ENCODE measurements at places on chromosomes 6 and 20.

DNA sequence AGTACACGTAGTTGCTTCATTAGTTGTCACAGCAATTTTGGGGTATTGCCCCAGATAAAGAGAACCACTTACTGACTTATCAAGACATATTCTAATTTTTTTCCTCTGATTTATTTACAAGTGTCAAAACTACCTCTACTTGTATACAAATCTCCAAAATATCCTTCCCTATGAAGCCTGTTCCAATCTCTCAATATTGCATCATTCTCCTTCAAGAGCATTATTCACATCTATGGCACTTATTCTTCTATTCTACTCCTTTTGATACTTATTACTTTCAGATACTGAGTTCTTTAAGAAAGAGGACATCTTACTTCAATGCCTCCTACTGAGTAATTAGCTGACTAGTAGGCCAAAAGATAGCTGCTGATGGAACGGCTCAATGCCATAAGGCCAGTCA is 105.2 kb downstream of the SMLR1 start:
- no peaks in the 10 kb centered on the region for H3K27me3 ChIP-seq
- peaks cover 26% of the 10 kb centered on the region for H3K4me1 ChIP-seq
- H3K4me3 ChIP-seq = no peak overlapping the region
- no peak for DNase-seq
- no peaks in the 10 kb centered on the region for H3K36me3 ChIP-seq

DNA sequence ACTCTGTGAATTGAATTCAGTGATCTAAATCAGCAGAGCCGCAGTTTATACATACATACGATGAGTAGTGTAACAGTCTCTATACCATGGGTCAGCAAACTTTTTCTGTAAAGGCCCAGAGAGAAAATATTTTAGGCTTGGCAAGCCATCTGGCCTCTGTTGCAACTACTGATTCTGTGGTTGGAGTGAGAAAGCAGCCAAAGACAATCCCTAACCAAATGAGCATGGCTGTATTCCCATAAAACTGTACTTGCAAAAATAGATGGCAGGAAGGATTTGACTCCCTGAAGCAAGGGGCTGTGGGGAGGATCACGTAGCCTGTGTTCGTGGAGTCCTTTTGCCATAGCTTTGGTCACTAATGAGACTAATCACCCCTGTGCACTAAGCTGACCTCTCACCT is 17.9 kb upstream of the MOCS1 start:
- no peaks in the 10 kb centered on the region for H3K27me3 ChIP-seq
- DNase-seq = no peak
- H3K4me3 ChIP-seq = no peak overlapping the region
- no peak overlapping the region for H3K27ac ChIP-seq

GRCh38 chr20:52348434-52348833 is 156.9 kb upstream of the ZFP64 start:
- no peak overlapping the region for H3K4me3 ChIP-seq
- no peaks in the 10 kb centered on the region for H3K27me3 ChIP-seq
- DNase-seq = no peak

GRCh38 chr6:26031151-26031594 is 56.1 kb upstream of the HFE start:
- H3K36me3 ChIP-seq = no peaks in the 10 kb centered on the region
- H3K4me3 ChIP-seq = no peak overlapping the region
- no peaks in the 10 kb centered on the region for H3K27me3 ChIP-seq
- peak overlapping the region; percentile 90 for H3K27ac ChIP-seq

- H3K36me3 ChIP-seq = no peaks in the 10 kb centered on the region
- DNase-seq = no peak
- H3K27me3 ChIP-seq = no peaks in the 10 kb centered on the region
- peaks cover 9% of the 10 kb centered on the region for H3K4me1 ChIP-seq
- H3K4me3 ChIP-seq = no peak overlapping the region
Observed at GRCh38 chr6:4814212-4814611, 38.0 kb downstream of the CDYL start.

DNA sequence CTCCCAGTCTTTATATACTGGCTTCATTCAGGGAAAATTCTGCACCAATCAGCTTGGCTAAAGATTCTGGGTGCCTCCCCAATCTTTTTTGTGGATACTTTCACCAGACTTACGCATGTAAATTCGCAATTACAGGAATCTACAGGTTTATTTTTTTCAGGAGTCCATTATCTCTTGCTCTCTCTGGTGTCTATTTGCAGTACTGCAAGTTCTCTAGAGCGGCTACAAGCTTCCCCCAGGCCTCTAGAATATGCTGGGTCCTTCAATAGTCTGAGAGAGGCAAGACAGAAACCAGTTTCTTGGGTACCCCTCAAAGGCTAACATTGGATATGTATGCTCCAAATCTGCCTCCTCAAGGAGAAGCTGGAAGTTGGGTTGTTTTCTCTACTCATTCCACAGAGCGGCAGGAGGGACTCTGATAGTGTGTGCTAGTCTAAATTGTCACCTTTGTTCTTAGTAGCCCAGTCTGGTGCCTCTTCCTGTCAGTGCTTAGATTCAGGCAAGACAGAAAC is 58.5 kb downstream of the SUN5 start:
- no peak overlapping the region for H3K4me3 ChIP-seq
- H3K4me1 ChIP-seq = no peaks in the 10 kb centered on the region
- H3K27ac ChIP-seq = no peak overlapping the region
- no peak for DNase-seq

- no peaks in the 10 kb centered on the region for H3K4me1 ChIP-seq
- DNase-seq = no peak
- H3K4me3 ChIP-seq = no peak overlapping the region
- no peaks in the 10 kb centered on the region for H3K27me3 ChIP-seq
- H3K27ac ChIP-seq = no peak overlapping the region
Observed at GRCh38 chr6:80029470-80029869, 25.0 kb downstream of the TTK start.

DNA sequence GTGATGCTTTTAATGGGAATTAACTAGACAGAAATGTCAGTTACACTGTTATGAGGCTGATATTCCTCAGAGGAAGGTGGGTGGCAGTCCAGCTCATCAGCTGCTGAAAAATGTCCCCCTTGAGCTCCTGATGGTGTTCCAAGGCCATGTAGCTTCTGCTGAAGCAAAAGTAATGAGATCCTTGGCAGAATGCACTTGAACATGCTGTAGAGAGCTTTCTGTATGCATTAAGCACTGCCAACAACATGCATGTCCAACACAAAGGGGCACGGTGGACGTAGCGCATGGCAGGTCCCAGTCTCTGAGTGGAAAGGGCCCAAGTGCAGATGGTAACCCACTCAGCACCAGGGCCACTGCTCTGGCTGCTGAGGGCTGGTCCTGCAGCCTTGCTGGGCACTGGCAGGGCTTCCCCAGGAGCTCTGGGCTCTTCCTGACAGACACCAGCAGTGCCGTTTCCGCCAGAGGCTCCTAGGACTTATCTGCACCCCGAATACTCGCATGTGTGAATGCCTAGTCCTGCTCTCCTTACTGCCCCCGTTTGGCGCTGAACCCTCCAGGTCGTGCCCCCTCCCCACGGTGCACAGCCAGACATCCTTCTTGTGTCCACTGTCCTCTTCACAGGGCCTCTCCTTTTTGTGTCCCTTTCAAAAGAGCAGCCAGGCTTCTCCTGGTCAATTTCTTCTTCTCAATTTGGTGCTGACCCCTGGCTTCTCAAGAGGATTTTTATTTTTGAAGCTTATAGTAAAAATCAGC is 18.6 kb upstream of the SYNDIG1 start:
- H3K27me3 ChIP-seq = no peaks in the 10 kb centered on the region
- DNase-seq = no peak
- H3K4me3 ChIP-seq = no peak overlapping the region
- no peak overlapping the region for H3K27ac ChIP-seq

GRCh38 chr20:19940988-19941460 is 76.1 kb upstream of the NAA20 start:
- DNase-seq = no peak
- H3K27ac ChIP-seq = no peak overlapping the region
- H3K27me3 ChIP-seq = no peaks in the 10 kb centered on the region
- no peak overlapping the region for H3K4me3 ChIP-seq
- H3K36me3 ChIP-seq = peaks cover 8% of the 10 kb centered on the region
- no peaks in the 10 kb centered on the region for H3K4me1 ChIP-seq

DNA sequence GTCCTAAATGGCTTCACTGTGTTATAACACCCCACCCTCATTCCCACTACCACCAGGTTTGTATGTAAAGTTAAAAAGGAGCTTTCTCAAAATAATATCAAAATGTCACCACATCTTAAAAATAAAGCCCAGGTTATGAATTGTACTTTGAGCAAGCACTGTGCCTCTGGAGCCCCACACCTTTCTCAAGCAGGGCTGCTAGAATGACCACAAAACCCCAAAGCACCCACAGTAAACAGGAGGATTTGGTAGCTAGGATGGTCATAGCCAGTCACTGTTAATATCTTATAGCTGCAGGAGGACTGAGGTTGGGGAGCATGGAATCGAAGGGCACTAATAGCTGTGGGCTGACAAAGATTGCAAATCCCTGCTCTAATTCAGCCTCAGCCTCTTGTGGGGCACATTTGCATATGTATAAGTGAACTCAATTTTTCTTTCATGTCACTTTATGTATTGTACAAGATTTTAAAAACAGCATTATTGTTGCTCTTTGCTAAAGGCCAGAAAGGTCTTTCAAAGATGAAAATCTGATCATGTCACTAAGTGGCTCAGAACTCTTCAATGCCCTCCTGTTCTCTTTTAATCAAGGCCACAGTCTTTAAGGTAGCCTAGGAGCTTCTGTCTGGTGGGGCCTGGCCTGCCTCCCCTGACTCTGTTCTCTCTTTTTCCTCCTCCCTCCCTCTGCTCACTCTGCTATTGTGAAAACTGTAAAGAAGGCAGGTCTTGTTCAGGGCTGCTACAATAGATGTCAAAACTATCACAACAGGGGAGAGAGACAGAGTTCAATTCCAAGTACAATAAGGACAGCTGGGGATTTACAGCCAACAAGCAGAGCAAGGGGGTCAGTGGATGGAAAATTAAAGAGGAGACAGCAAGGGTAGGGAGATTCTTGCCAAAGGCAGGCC is 101.6 kb downstream of the TMEM200A start:
- H3K4me1 ChIP-seq = no peaks in the 10 kb centered on the region
- H3K4me3 ChIP-seq = no peak overlapping the region
- H3K27me3 ChIP-seq = no peaks in the 10 kb centered on the region
- no peak overlapping the region for H3K27ac ChIP-seq
- DNase-seq = no peak

DNA sequence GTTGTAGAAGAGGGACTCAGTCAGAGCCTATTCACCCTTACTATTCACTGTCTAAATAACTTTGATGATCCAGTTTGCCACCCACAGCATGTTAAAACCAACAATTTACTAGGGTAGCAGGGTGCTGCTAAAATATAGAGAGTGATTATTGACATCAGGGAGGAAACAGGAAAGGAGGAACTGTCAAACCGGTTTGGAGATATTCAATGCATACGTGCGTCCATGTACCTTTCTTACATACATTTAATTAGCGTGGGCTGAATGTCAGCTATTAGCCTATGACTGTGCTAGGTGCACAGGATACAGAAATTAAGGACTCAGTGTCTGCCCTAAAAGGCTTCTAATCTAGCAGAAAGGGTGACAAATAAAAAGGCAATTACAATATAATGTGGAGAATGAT is 57.2 kb downstream of the IL20RA start:
- H3K4me3 ChIP-seq = no peak overlapping the region
- DNase-seq = no peak
- no peaks in the 10 kb centered on the region for H3K36me3 ChIP-seq
- H3K27ac ChIP-seq = no peak overlapping the region
- peaks cover 7% of the 10 kb centered on the region for H3K27me3 ChIP-seq
- H3K4me1 ChIP-seq = peaks cover 9% of the 10 kb centered on the region
